Astrocyte of the spinal cord (primary cell): ENCODE measurements at places on chromosomes 6 and 20.

GRCh38 chr20:3279761-3280160 is 40.8 kb upstream of the SLC4A11 start:
- no peak for DNase-seq

- DNase-seq: no peak
These were observed 3.7 kb downstream of the RPS6KA2 start for GRCh38 chr6:166623318-166623717.

GRCh38 chr6:6392214-6393068 is 72.0 kb upstream of the F13A1 start:
- no peak for DNase-seq

GRCh38 chr6:82573254-82573972 is 209.8 kb downstream of the TPBG start:
- no peak for DNase-seq

- peak; percentile 46 for DNase-seq
These were observed 472.9 kb upstream of the ZNF337 start for GRCh38 chr20:26169506-26169905.

- DNase-seq: no peak
These were observed 24.1 kb upstream of the MRGBP start for GRCh38 chr20:62772103-62772611.

GRCh38 chr6:135227349-135227748 is 46.2 kb downstream of the MYB start:
- no peak for DNase-seq
